Gastroesophageal sphincter (tissue), 4 donors: ENCODE measurements at places on chromosomes 1 and 21. TPM values are rescaled to one million over a fixed set of nuclear protein-coding genes. Genes with fewer than 3 reads are reported as not detected.

DNA sequence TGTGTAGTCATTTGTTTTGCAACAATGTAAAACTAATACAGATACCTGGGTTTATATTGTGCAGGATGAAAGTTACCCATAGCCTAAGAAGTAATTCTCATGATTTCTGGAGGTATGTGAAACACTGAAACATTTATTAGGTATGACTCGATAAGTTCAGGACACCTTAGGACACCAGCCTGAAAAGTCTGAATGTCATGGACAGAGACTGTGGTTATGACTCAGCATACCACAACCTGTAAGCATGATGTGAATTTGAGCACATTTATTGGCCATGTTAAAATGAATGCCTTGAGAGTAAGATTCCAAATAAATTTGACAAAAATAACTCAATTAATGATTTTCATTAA is 1471.7 kb upstream of the B3GALT2 start:
- H3K27ac ChIP-seq: no peak overlapping the region
- no peaks in the 10 kb centered on the region for H3K4me1 ChIP-seq
- no peak overlapping the region for H3K4me3 ChIP-seq

DNA sequence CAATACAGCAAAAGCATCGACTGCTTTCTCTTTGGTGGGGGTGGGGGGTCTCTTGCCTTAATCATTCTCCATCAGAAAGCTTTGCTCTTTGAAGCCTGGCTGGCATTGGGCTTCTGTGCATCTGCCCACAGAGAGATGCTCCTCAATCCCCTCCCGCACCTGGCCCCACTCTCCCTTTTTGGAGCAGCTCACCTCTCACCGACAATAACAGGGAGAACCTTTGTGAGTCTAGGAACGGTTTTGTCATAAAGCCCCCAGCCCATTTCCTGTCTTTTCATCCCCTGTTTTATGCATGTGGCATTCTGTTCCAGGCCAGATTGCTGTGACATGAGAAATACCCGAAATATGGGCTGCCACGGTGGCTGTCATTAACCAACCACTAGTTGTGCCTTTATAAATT is 469.0 kb upstream of the VAMP3 start:
- H3K4me3 ChIP-seq: no peak overlapping the region
- ATAC-seq: no peak
- no peaks in the 10 kb centered on the region for H3K27me3 ChIP-seq
- H3K36me3 ChIP-seq: no peaks in the 10 kb centered on the region
- H3K4me1 ChIP-seq: peaks cover 4% of the 10 kb centered on the region

GRCh38 chr1:29698033-29698432 is 461.7 kb downstream of the PTPRU start:
- no peaks in the 10 kb centered on the region for H3K36me3 ChIP-seq
- H3K4me3 ChIP-seq: no peak overlapping the region
- H3K27me3 ChIP-seq: peaks cover 85% of the 10 kb centered on the region
- H3K27ac ChIP-seq: no peak overlapping the region

AIM2 gene
- total RNA-seq: 0.54 TPM

DNA sequence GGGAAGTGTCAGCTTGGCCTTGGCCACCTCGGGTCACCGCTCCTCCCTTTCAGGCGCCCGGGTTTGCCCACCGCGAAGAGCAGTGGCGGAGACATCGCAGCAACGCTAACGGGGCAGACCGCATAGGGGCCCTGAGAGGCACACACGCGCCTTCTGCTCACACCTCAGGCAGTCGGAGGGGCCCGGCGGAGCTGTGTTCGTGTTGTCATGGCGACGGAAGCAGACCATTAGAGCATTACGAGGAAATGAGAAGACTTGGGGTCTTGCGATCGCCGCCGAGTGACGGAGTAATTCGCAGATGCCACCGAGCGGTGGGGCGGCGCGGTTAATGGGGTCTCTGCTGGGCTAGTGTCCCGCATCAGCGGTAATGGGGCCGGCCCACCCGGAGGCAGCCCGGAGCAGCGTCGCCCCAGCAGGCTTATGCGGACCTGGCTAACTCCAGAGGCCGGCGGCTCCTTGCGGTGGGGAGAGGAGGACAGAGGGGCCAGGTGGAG is 144.1 kb downstream of the TNR start:
- peaks cover 20% of the 10 kb centered on the region for H3K27me3 ChIP-seq
- H3K4me3 ChIP-seq: no peak overlapping the region
- H3K36me3 ChIP-seq: no peaks in the 10 kb centered on the region

C1orf232 gene
- not detected for total RNA-seq

DNA sequence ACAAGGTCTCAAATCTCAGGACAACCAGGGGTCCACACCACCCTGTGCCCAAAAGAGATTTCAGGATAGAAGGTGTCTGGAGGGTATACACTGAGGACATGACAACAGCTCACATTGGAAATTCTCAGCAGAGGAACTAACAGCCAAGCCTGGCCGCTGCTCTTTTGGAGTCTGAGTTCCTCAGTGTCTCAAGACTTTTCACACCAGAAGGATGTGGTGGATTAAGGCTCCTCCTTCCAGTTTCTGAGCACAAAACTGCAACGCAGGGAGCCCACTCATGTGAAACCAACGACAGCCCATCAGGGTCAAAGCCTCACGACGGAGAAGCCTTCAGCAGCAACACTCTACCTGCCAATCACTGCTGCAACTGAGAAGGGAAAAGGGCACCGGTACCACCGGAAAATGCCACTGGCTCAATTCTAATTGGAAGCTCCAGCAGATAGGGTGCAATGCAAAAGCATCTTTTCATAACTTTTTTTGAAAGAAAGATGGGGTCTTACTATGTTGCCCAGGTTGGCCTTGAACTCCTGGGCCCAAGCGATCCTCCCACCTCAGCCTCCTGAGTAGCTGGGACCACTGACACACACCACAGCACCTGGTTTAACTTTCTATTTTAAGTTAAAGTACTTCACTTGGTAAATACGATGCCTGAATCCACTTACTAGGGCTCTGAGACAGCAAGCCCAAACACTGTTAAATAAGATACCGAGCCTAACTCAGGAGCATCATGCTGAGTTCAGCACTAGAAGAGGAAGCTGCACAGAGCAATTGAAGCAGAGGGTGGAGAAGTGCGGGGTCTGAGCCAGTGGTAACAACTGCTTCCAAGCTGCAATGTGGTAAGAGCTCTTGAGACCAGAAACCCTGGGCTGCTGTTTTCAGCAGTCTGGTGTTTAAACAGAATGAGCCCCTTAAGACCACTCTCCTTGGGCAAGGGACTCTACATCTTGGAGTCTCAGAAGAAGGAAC is 7.8 kb downstream of the CAPZB start:
- H3K27ac ChIP-seq: peak overlapping the region; percentile 100
- no peaks in the 10 kb centered on the region for H3K36me3 ChIP-seq

SUMO3 gene
- 41.7 TPM for total RNA-seq

- H3K36me3 ChIP-seq: no peaks in the 10 kb centered on the region
- no peaks in the 10 kb centered on the region for H3K27me3 ChIP-seq
- H3K4me1 ChIP-seq: no peaks in the 10 kb centered on the region
- no peak overlapping the region for H3K4me3 ChIP-seq
- no peak for ATAC-seq
Observed at GRCh38 chr21:35390013-35390776, 341.1 kb upstream of the RUNX1 start.

GRCh38 chr1:22831729-22832413 is 121.2 kb downstream of the EPHB2 start:
- H3K4me1 ChIP-seq: peaks cover 6% of the 10 kb centered on the region
- no peaks in the 10 kb centered on the region for H3K36me3 ChIP-seq
- H3K27me3 ChIP-seq: peaks cover 35% of the 10 kb centered on the region
- no peak for ATAC-seq

GRCh38 chr21:44550807-44551206 is 498 bp downstream of the KRTAP10-2 start:
- H3K27me3 ChIP-seq: peaks cover 62% of the 10 kb centered on the region
- no peak overlapping the region for H3K27ac ChIP-seq
- H3K4me3 ChIP-seq: no peak overlapping the region
- ATAC-seq: no peak
- no peaks in the 10 kb centered on the region for H3K4me1 ChIP-seq

SPATA6 gene
- total RNA-seq: 16.4 TPM

- no peak for ATAC-seq
- peak overlapping the region; percentile 96 for H3K27ac ChIP-seq
- no peaks in the 10 kb centered on the region for H3K36me3 ChIP-seq
- no peaks in the 10 kb centered on the region for H3K27me3 ChIP-seq
- peaks cover 25% of the 10 kb centered on the region for H3K4me1 ChIP-seq
Observed at GRCh38 chr1:212559929-212560328, 48.6 kb upstream of the ATF3 start.

- H3K36me3 ChIP-seq: no peaks in the 10 kb centered on the region
- no peak for ATAC-seq
- no peaks in the 10 kb centered on the region for H3K27me3 ChIP-seq
- H3K27ac ChIP-seq: no peak overlapping the region
- H3K4me1 ChIP-seq: peaks cover 42% of the 10 kb centered on the region
Observed at GRCh38 chr1:180156201-180156600, 1.5 kb downstream of the QSOX1 start.

- peak overlapping the region; percentile 99 for H3K27ac ChIP-seq
- no peak for ATAC-seq
- H3K4me3 ChIP-seq: peak overlapping the region; percentile 91
- H3K36me3 ChIP-seq: peaks cover 17% of the 10 kb centered on the region
- H3K4me1 ChIP-seq: peaks cover 29% of the 10 kb centered on the region
Observed at GRCh38 chr21:29025328-29025713, 853 bp downstream of the USP16 start.

- no peaks in the 10 kb centered on the region for H3K36me3 ChIP-seq
- no peak for ATAC-seq
- no peak overlapping the region for H3K27ac ChIP-seq
- H3K27me3 ChIP-seq: peaks cover 13% of the 10 kb centered on the region
- H3K4me1 ChIP-seq: no peaks in the 10 kb centered on the region
Observed at GRCh38 chr1:231139659-231140654, 21.9 kb upstream of the TRIM67 start.

NHLH1 gene
- total RNA-seq: not detected
